ENCODE measurements at places on chromosomes 6 and 20.
A peak's percentile ranks its signal among the peaks of the same experiment; 100 is the strongest.

GRCh38 chr6:287489-287860 lies 4.8 kb upstream of the DUSP22 start:
- DNase-seq, result no peak

DNA sequence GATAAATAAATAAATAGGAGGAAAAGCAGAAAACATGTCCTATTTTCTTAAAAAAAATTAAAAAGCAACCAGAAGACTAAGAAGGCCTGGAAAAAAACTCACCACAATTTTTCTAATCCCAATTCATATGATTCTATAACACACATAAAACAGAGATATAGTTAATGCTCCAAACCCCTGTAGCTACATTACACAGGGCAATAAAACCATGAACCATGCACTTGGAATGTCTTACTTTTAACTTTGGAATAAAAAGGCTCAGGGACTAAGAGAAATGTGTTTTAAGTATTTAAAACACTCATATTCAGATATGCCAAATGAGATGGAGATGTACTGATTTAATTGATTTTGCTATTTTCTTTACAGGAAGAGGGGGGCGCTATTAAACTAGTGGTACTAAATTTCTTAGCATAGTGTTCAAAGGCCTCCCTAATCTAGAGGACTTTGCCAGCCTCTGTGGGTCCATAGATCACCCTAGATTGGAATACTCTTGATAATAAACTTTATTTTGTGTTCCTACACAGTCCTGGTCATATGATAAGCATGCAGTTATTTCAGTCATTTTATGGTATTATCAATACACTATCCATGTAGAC lies 30.3 kb upstream of the GCM1 start:
- no peak for DNase-seq

- DNase-seq, result no peak
Measured at GRCh38 chr20:50658804-50659380, 32.5 kb downstream of the RIPOR3 start.

DNA sequence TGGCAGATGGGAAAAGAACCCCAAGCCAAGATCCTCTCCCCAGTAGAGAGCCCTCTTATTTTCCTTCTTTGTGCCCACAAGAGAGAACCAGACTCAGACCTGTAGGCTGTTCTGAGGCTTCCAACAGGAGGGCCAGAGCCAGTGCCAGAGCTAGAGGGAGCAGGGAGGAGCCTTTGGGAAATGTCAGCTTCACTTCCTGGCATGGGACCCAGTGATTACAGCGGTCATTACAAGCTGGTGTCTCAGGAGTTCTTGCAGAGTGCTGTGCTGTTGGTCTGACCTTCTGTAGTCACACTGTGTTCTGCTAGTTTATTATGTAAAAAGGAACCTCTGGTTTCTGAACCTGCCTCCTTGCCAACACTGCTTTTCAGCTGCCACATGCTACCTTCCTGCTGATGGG lies 38.9 kb downstream of the STK35 start:
- no peak for DNase-seq

DNA sequence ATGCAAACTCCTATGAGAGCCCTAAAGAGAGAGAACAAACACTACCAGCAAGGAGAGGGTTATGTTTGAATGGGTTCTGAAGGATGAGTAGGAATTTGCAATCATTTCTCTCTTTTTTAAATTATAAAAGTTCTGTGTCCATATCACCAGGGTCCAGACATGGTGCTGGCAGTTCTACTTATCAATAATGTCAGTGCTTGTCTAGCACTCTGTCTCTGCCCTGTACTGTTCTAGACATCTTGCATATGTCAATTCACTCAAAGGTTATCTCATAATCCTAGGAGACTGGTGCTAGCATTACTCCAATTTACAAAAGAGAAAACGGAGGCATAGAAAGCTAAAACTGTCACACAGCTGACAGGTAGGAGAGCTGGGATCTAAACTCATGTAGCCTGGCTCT lies 101.3 kb downstream of the VEGFA start:
- DNase-seq, result no peak

DNA sequence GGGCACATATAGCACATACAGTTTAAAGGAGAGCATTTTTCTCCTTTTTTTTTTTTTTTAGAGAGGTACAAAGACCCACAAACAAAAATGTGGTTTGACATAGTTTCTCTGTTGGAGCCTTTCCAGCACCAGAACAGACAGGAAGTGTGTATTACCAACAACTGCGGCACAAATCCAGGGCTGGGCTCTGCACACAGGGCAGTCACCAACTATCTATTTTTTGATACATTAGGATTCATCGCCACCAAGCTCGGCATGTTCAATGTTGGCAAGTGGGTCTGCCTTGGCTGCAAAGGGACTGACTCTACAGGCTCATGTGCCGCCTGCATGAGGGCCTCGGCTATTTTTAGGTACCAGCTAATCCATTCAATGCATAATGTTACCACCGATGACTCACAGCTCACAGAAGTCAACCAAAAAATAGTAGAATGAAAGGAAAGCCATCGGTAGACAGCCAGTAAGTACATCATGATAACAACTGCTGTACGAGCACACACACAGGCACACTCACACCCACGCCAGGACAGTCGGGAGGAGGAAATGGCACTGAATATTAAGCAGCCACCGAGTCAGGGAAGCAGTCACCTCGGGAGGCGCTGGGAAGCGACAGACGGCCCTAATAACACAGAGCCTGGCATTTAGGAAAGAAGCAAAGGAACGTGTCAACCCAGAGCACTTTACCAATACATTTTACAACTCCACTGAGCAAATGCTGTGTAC lies 81.6 kb downstream of the GMPR start:
- peak; percentile 87 for DNase-seq

DNA sequence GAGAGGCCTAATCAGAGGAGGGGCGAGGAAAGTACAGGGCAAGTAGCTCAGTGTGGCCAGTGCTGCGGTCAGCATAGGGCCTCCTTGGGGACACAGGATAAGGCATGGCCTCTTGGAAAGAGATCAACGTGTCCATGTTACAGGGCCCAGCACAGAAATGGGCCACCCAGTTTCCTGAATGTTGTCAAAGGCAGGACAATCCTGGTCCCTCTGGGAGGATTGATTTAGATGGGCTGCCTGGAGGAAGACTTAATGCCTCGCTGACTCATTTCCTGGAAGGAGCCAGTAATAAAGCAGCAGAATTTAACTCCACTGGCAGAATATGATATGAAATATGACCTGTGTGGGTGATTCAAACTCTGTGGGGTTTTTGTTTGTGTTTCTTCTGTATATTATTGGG lies 16.6 kb downstream of the DDO start:
- no peak for DNase-seq

GRCh38 chr6:36699348-36699747 lies 1.7 kb downstream of the RAB44 start:
- DNase-seq, result peak; percentile 43

GRCh38 chr20:9400171-9401025 lies 114.0 kb upstream of the LAMP5 start:
- DNase-seq, result no peak

DNA sequence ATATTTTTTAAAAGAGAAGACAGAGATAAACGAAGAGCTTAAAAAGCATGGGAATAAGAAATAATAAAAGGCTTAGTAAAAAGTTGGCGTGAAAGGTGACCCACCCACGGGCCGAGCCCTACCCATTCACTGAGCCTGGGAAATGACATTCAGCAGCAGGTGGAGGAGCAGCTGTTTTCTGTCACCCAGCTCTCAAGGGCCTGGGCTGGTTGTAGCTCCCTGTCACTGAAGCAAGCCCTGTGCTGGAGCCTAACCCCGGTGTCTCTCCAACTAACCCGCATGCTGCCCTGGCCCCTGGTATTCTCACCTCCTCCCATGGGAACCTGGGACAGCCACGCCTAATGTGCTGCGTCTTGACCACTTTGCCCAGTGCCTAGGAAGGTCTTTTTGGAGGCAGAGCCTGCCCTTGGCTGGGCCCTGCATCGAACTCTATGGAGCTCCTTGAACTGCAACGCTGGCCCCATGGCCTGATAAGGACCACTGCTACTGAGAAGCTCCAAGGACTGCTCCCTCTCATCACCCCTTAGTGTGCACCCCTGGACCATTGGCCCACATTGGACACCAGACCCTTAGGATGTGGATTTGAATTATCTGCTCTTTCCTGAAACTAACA lies 68.8 kb upstream of the IYD start:
- no peak for DNase-seq

DNA sequence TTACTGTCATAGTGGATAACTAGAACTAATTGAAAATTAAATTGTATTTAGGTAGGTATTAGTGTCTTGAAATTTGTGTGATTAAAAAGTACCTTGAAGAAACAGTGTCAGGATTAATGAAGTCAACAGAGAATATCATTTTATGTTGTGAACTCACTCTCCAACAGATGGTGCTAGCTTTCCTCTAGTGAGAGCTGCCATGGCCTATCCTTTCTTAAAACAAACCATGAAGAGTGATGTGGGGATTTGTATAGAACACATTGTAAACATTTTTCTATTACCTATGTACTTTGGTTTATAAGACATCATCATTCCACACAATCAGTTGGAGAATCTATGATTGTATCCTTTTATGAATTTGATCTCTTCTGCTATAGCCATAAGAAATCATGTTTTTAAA lies 4.8 kb upstream of the SRSF12 start:
- DNase-seq, result no peak

DNA sequence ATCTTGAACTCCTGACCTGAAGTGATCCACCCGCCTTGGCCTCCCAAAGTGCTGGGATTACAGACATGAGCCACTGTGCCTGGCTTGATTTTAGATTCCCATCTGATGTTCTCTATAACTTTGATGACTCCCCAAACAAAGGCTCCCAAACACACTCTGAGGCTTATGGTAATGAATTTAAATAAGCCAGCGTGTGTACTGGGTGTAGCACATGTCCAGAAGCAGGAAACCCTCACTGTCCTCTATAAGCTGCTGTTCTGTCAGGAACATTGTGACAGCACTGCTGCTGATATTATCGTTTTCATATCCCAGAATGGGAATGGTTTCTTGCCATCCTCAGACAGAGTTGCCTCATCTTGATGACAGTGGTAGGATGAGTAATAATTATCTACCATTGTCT lies 54.1 kb upstream of the SALL4 start:
- no peak for DNase-seq

DNA sequence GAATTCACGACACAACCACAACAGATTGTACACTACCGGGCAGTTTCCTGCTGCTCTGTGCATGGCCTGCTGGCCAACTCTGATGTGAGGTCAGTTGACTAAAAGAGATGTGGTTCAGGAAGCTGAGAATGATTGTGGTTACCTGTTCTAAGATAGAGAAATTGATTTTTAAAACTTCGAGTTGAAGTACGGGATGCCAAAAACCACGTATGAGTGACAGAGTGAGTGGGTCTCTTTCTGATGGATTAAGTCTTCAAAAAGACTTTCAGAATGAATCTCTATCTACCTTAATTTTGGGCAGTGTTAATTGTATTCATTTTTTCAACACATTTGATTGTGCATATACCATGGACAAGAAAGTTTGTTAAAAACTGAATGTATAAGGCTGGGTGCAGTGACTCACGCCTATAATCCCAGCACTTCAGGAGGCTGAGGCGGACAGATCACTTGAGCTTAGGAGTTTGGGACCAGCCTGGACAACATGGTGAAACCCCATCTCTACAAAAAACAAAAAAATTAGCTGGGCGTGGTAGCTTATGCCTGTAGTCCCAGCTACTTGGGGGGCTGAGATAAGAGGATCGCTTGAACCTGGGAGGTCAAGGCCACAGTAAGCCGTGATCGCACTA lies 121.2 kb downstream of the SGK1 start:
- no peak for DNase-seq

Measured in activated effector memory CD4-positive, alpha-beta T cell treated with anti-CD3 and anti-CD28 coated beads, Interleukin-2, amount 50 U/mL, for 16 hours (primary cell).